NCI-H1048 (cell line): ENCODE measurements at places on chromosomes 6 and 20.

DNA sequence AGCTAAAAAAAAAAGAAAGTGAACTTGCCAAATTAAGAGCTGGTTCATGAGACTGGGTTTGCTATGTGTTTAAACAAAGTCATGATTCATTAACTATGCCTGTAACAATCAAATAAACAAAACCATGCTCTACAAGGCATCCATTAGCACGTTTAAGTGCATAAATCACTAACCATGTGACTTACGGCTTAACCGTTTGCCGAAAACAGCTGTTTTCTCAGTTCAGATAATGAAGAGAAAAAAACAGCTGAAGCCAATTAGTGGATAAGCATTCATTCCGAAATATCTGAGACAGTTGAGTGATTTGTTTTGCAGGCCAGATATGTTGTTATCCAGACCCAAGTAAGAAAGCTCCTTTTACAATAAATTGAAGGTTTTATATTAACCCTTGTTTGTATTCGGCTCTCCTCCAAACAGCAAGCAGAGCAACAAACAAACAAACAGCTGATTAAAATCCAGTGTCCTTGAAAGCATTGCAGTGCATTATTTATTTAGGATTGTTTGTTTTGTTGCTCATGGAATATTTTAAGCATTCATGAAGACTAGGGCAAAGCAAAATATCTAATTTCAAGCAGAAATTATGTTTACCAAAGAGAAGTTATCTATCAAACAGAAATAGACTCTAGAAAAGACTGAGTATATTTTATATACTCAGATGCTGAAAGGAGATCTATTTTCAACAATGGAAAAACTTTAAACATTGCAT is 343.5 kb downstream of the RFPL4B start:
- DNase-seq: no peak

- DNase-seq: no peak
Measured at GRCh38 chr6:28525496-28526039, at the start of gene GPX5. TSS of gene GPX5 (plus strand) at chr6:28525881. CDS start at chr6:28526014, 133 bp downstream.

DNA sequence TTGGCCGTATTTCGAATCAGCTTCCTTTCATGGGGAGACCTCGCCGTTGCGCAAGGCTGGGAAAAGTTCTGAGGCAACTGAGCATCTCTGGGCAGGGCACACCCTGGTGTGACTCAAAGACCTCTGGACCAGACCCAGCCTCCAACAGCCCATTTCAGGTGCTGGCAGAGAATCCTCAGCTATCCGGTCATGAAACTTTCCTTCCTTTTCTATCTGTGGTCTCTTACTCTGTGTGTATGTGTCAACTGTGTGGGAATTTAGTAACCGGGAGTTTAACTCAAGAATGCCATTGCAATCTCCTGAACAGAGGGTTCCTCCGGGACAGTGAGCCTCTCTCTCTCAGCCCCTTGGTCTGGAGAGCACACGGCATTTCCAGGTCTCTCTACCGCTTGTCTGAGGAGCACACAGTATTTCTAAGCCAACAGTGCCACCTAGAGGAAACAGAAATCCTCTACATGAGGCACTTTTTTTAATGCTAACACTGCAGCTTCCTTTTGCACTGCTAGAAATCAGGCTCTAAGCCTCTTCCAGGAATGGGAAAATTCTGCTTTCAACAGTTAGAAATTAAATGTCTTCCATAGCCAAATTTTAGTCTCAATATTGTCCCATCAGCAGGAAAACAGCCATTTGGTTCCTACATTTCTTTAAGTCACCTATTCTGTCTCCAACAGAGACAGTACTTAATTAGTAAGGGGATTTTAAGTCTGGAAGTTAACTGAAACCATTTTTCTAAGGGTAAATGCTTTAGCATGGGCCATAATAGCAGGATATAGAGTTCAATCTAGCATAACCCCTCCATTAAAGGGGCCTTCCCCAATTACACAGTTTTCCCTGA is 32.7 kb downstream of the PLN start:
- peak; percentile 62 for DNase-seq

DNA sequence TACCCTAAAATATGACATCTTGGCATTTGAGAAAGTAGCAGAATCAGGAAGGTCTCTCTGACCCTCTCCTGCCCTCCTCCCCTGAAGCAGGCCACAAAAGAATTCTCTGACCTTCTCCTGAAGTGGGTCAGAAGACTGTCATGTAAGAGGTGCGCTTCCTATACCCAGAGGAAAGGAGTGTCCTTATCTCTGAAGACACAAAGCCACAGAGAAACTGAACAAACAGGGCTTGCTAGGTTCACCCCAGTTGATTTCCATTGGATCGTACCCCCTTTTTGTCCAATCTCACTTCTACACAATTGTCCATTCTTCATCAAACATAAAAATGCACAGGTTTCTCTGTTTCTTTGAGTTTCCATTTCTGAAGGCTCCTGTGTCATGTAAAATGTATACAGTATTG is 272.0 kb upstream of the SOX4 start:
- DNase-seq: no peak

DNA sequence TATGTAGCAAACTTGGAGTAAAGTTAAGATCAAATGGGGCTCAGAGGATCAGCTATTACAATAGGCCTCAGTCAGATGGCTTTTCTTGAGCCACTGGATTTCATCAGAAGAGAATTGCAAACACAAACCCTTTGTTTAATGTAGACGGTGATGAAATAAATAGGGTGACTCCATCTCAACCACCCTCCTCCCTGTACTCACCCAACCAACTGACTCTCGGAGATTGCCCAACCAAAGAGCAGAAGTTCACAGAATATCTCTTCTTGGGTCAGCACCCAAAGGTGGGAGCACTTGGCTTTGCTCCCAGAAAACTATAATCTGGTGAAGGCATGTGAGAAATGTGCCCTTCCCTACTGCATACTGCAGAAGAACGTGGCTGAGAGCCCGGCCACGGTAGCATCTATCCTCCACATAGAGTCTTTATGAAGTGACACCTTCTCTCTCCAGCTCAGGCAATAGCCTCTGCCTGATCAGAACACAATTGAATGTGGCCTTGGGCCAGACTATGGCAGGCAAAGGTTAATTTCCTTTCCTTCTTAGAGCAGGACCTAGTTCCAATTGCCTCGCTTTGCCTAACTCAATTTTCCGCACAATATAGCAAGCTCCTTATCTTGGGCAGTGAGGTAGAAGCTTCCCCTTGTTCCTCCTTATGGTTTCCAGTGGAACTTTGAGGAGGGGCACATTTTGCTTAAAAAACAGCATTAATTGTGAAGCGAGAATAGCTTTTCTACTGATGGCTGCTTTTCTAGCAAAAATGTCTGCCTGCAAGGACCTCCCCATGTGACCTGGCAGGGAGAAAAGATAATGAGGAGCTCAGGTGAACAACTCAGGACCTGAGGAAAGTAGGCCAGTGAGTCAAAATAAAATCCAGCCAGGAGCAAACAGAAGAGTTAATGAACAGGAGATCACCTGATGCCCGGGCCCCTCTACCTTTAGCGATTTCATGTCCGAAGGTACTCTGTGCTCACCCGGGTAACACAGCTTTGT is 79.4 kb downstream of the GFOD1 start:
- no peak for DNase-seq
